Stimulated activated CD8-positive, alpha-beta memory T cell treated with anti-CD3 and anti-CD28 coated beads, Interleukin-7, amount 100 ng/mL, for 4 hours (primary cell): ENCODE measurements at places on chromosomes 6 and 20.

GRCh38 chr6:43953256-43953655, 174.0 kb downstream of the MRPL14 start:
- DNase-seq, result no peak

DNA sequence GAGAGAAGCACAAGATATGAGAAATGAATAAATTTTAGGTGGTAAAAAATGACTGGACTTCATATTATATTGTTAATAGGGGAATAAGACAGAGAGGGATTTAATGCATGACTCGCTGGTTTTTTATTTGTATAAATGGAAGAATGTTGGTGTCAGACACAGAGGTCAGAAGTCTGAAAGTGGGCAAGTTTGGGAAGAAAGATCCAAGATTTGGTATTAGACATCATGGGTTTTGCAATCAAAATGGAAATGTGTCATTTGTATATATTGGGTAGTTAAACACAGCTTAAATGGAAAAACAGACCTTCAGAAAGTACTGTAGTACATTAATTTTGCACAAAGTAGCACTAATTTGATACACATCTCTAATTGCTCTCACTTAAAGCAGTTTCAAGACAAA, 96.2 kb downstream of the EYA4 start:
- no peak for DNase-seq

GRCh38 chr6:139757784-139758183, 383.3 kb upstream of the CITED2 start:
- DNase-seq, result no peak

DNA sequence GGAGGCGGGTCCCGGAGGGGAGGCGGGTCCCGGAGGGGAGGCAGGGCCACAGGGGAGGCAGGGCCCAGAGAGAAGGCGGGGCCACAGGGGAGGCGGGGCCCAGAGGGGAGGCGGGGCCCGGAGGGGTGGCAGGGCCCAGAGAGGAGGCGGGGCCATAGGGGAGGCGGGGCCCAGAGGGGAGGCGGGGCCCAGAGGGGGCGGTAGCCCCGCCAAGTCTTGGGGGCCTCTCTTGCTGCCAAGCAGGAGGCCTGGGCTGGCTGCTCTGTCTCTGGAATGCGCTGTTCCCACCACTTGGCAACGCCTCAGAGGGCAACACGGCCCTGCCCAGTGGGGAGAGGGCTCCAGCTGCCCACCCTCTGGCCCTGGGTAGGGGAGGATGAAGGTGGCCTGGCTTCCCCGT, 80.5 kb downstream of the YTHDF1 start:
- DNase-seq, result no peak

GRCh38 chr20:11511821-11512220, 405.9 kb upstream of the BTBD3 start:
- DNase-seq, result no peak

DNA sequence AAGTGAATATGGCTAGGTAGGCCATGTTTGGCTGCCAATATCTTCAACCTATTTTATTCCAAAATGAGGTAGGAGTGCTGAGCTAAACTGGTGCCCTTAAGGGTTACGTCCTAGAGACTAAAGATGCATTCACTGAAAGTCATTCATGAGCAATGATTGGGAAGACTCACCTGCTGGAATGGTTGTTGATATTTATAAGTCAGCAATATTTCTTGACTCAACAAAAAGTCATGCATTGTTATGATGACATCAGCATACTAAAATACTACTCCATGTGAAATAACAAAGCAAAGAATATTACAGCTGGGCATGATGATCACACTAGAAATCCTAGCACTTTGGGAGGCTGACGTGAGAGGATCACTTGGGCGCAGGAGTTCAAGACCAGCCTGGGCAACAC, 17.6 kb upstream of the NUP153 start:
- DNase-seq, result no peak

DNA sequence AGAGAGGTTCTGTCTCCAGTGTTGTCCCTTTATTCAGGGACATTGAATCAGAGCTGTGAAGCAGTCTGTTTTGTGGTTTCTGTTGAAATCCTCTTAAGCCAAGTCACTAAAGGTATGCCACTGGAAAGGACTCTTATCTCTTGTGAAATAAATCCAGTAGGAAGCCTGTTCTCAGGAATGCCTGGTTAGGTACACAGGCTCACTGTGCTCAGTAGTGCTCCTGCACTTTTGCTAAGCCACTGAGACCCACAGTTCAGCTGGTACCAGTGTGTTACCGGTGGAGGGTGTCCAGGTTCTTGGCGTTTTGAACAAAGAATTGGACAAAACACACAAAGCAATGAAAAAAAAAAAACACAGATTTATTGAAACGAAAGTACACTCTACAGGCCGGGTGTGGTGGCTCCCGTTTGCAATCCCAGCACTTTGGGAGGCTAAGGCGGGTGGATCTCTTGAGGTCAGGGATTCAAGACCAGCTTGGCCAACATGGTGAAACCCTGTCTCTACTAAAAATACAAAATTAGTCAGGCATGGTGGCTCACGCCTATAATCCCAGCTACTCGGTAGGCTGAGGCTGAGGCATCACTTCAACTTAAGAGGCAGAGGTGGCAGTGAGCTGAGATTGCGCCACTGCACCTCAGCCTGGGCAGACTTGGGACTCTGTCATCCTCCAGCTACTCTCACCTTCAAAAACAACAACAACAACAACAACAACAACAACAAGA, 186.1 kb downstream of the JARID2 start:
- DNase-seq, result no peak

- no peak for DNase-seq
Observed at GRCh38 chr20:41379551-41379950, 12.9 kb upstream of the EMILIN3 start.

GRCh38 chr6:12440981-12441380, 150.8 kb downstream of the EDN1 start:
- no peak for DNase-seq

- DNase-seq, result no peak
Observed at GRCh38 chr6:84258268-84258667, 30.8 kb upstream of the CEP162 start.

DNA sequence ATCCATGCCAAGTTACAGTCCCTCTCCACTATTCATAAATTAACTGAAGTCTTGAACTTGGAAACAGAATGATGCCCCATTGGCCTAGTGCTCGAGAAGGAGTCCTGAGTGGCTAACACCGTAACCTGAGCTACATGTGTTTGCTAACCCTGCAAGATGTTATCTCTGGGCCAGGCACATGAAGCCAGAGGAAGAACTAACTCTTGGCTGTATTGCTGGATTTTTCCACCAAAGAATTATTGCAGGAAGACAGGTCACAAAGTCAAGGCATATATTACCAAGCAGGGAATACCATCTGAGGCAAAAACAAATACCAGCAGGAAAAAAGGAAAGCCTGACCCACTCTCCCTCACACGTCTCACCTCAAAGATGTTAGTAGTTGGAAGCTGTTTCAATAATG, 148.9 kb upstream of the PHACTR1 start:
- DNase-seq, result no peak

DNA sequence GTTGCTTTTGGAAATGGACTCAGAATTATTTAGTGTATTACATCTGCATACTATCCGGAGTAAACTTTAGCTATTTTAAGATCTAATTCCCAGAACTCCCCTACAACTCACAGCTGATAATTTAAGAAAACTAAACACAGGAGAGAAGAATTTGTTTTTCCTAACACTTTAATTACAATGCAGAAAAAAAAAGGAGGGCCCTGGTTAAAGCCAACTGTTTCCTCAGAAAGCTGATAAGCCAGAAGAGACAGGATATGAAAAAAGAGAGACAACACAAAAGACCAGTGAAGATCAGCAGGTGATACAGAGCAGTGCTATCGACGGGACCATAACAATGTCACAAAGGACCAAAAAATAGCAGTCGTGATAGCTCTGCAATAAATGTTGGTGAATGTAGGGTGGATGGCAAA, 5.8 kb downstream of the IFNGR1 start:
- DNase-seq, result no peak

GRCh38 chr6:134081506-134081905, 29.1 kb upstream of the SLC2A12 start:
- DNase-seq, result no peak

GRCh38 chr20:63417097-63417737, 55.2 kb downstream of the KCNQ2 start:
- DNase-seq, result no peak

DNA sequence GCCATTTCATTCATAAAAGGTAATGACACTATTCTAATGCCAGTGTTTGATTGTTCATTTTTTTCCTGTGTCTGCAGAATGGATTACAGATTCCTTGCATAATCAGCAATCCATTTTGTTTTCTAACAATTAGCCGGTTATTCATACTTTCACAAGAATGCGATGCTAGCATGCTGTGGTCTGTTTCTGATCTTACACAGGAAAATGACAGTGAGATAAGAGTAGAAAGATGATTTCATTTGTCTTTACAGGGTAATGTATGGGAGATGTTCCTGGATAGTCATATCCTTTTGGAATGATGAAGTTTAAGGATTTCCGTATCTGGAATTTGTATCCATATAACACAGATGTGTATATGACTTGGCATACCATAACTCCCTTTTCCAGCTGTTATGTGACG, 207.3 kb downstream of the FARS2 start:
- DNase-seq, result no peak

DNA sequence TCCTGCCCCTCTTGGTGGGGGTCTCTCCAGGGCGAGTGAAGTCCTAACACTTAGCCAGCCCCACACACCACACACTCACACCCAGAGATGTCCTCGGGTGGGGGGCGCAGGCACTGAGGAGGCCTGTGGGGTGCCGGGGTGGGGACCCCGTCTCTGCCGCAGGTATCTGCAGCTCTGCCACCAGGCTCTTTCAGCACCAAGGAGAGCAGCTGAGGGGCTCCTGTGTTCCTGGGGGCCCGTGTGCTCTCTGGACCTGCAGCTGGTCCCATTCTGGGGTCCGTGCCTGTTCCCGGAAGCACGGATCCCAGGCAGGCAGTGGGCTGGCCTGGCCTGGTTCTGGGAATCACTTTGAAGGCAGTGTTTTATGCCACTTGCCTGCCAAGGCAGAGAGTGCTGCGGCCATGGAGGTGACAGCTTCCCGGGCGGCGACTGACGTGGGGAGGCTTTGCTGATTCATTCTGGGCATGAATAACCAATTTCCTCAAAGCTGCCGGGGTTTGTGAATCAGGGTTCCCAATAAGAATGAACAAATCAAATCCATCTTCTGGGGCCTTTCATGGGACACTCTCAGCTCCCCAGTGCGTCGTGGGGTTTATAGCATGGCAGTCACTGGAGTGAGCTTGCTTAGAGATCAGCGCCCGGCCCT, 54.4 kb upstream of the SLCO4A1 start:
- no peak for DNase-seq

DNA sequence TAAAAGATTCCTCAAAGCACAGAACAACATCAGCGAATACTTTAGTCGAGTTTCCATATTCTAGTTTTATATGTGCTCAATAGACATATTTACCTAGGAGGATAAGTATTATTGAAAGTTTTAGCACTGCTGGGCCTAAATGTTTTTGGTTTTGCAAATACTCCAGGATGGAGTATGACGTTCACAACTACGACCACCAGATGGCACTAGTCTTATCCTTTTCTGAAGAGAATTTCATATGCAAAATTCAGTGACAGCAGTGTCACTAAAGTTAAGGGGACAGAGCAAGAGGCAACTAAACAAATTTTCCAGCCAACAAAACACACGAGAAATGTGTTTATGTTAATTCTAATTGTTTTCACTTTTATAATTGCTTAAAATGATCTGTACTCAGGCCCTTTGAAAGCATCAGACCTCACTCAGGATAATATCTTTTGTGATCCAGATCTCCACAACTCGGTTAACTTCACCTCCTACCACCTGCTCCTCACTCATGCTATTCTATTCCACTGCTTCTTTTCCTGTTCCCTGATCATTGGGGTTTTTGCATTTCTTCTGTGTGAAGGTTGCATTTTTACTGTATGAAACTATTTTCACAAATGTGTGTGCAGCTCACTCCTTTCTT, 220.8 kb downstream of the TRDN start:
- no peak for DNase-seq

DNA sequence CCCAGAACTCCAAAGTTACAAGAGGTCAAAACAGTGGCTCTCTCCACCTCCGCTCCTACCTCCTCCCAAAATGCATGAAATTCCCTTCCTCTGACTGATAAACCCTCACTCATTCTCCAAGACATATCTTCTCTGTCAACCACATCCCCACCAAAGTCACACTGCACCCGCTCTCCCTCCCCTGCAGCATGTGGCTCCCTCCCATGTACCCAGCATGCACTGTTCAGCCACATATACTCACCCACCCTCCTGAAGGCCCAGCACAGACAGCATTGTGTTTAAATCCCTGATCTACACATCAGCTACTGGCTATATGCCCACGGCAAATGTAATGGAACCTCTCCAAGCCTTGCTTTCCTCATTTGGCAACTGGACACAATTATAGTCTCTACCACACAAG, 5.5 kb upstream of the POU5F1 start:
- no peak for DNase-seq

DNA sequence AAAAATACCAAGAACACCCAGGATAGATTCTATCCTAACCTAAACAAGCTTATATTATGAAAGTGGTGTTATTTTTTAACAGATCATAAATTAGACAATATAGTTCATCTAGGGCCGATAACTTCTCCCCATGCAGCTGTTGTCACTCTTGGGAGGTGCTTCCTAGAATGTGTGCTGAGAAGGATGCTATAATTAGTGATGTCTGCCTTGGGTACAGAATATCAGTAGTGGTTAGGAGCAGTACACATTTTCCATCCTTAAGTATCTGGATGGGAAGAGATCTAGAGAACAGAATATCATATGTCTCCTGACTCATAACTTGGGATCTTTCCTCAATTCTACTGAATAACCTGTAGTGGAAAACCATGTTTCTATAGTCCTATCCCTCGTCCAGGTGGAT, 214.5 kb downstream of the BCKDHB start:
- no peak for DNase-seq

GRCh38 chr20:33914919-33915318, 78.8 kb upstream of the RALY start:
- peak; percentile 17 for DNase-seq

DNA sequence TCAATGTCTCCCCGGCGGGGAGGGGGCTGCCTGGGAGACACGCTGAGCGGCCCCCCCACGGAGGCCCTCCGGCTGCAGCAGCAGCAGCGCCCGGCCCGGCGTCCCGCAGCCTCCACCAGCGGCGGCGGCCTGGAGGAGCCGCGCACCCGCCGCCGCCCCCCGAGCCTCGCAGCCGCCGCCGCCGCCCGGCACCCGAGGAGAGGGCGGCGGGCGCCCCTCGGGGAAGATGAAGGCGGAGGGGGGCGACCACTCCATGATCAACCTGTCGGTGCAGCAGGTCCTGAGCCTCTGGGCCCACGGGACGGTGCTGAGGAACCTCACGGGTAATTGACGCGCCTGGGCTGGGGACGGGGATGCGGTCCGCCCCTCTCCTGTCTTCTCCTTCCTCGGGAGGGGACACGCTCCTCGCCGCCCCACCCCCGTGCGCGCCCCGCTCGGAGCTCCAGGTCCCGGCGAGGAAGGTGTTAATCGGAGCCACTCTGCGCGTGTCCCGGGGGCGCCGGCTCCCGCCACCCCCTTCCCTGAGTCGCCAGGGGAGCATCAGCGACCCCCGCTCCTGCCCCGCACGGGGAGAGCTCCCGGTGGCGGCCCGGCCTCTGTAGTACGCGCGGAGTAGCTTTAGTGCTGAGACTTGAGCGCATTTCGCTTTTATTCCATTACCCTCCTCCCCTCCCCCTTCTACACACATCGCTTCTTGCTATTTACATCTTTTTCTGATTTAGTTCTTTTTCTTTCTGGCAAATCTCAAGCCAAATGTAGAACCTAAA, 686 bp downstream of the TMEM170B start:
- DNase-seq, result peak; percentile 22
